ENCODE measurements at places on chromosomes 5 and 9.

GRCh38 chr5:61974680-61975079 lies 331.3 kb upstream of the KIF2A start:
- no peak for DNase-seq

GRCh38 chr5:95948631-95949030 lies 13.0 kb downstream of the ELL2 start:
- DNase-seq = no peak

GRCh38 chr5:156401804-156402203 lies 74.8 kb downstream of the SGCD start:
- DNase-seq = no peak

- DNase-seq = no peak
These were observed 50.6 kb downstream of the NKD2 start for GRCh38 chr5:1058988-1059883.

DNA sequence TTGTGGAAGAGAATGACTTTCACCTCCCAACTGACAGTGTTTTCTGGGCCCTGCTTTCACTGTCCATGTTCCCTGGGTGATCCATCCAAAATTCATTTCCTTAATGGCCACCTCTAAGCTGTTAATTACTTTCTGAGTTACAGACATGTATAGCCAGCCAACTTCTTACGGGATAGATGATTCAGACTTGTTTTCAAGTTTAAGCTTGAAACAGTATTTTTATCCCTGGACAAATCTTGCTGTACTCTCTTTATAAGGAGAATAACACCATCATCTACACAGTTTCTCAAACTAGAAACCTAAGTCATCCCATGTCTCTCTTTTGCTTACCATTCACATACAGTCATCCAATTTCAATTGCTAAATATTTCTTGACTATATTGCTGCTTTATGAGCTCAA lies 6.9 kb downstream of the FAM174A start:
- no peak for DNase-seq

- DNase-seq = peak; percentile 74
These were observed 1.0 kb downstream of the FOCAD start for GRCh38 chr9:20684875-20685696.

GRCh38 chr9:83431101-83432060 lies 106.8 kb downstream of the FRMD3 start:
- DNase-seq = no peak

- DNase-seq = no peak
These were observed 63.3 kb downstream of the INSL6 start for GRCh38 chr9:5122116-5122515.

- DNase-seq = peak; percentile 2
These were observed 151.5 kb downstream of the SEMA6A start for GRCh38 chr5:116423141-116423540.

GRCh38 chr9:8534828-8535227 lies 735.2 kb upstream of the DMAC1 start:
- DNase-seq = no peak

DNA sequence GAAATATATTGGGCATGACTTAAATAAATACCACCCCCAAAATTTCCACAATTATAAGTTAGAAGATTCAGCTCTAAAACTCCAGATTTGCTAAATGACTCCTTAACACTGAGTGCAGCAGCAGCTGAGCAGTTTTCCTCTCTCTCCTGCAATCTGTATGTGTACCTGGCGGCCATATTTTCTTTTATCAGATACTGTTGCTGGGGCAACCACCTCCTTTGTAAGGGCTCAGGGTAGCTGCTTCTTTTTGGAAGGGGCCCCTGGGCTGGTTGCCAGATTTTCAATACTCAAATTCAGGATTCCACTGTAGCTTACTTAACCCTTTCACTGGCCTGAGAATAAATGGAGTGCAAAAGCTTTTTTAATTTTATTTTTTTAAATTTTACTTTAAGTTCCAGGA lies 197.0 kb downstream of the TAF11L14 start:
- DNase-seq = no peak

GRCh38 chr5:139443831-139444453 lies 4.6 kb upstream of the DNAJC18 start:
- peak; percentile 95 for DNase-seq

- no peak for DNase-seq
These were observed 999.3 kb downstream of the NR2F1-AS1 start for GRCh38 chr5:92581690-92582089.

DNA sequence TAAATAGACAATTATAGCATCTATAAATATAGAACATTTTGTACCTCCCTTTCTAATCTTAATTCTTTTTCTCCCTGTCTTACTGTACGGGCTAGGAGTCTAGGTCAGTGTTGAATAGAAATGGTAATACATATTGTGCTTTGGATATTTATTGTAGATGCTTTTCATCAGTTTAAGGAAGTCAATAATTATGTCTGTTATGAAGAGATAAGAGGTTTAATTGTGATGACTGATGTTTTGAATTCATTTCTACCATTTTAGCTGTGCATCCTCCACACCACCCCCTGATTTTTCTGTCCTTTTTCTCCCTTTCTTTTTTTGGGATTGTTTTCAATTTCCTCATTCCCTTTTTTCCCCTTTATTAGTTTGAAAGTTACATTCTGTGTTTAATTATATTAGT lies 95.8 kb downstream of the DOCK2 start:
- DNase-seq = no peak

DNA sequence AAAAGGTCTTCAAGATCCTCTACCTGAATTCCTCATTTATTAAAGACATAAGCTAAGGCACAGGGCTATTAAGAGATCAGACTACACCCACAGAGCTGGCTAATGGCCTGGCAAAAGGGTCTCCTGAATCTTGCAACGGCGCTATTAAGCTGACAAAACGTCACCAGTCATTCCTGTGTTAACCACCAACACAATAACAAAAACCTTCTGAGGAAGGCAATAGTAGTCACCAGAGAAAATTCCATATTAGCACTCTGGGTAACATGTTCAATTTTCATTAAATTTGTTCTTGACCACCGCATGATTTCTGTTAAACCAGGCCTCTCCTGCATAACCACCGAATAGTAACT lies 77.0 kb downstream of the GNAQ start:
- DNase-seq = no peak

DNA sequence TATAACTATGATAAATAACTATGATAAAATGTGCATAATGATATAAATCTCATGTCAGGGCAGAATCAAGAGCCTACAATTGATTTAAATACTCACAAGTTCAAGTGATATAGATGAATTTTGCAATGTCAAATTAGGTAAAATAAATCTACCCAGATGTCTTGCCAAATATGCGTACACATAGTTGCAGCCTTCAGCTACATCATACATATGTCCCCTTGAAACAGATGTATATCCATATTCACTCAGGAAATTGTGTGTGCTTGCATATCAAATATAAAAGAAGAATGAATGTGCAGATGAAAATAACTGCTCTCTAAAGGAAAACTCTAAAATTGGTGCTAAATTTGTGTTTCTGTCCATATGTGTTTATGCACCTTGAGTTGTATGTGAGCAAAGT lies 130.7 kb downstream of the CDH12 start:
- no peak for DNase-seq

GRCh38 chr9:74282526-74283253 lies 214.4 kb upstream of the RORB start:
- DNase-seq = no peak

- peak; percentile 43 for DNase-seq
These were observed 132.2 kb upstream of the HMHB1 start for GRCh38 chr5:143679777-143680176.

- DNase-seq = no peak
These were observed 1.5 kb upstream of the PCYOX1L start for GRCh38 chr5:149356391-149356790.

DNA sequence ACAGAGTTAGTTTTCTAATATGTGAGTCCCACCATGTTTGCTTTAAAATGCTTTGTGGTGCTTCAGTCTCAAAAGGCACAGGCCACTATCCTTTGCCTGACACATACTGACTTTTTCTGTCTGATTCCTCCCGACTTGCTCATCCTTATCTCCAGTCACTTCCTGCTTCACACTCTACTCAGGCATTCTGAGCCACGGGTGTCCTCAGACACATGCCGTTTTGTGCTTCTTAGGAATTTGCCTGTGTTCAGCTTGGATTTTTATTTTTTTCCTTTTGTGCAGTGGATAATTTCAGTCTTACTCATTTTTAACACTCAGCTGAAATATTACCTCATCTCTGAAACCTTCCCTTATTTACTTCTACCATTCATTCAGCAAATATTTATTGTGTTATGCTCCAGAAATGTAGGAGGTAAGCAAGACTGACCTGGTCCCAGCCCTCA lies 54.1 kb downstream of the MAN2A1 start:
- peak; percentile 97 for DNase-seq

DNA sequence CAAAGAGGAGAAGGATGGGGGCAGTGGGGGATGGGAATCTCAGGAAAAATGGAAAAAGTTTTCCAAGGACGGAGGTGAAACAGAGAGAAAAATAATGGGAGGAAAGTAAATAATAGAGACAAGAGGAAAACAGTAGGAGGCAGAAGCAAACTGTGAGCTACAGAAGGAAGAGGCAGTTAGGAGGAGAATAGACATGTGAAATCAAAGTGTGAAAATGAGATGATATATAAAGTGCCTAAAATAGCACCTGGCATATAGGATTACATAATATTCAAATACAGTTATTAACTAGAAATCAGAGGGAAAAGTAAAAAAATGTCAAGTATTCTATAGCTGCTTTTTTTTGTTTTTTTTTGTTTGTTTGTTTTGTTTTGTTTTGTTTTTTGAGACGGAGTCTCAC lies 44.0 kb upstream of the PLIN2 start:
- DNase-seq = no peak
